Colonic mucosa (tissue), 4 donors: ENCODE measurements at places on chromosomes 6 and 20. TPM values are rescaled to one million over a fixed set of nuclear protein-coding genes. Genes with fewer than 3 reads are reported as not detected.

DNA sequence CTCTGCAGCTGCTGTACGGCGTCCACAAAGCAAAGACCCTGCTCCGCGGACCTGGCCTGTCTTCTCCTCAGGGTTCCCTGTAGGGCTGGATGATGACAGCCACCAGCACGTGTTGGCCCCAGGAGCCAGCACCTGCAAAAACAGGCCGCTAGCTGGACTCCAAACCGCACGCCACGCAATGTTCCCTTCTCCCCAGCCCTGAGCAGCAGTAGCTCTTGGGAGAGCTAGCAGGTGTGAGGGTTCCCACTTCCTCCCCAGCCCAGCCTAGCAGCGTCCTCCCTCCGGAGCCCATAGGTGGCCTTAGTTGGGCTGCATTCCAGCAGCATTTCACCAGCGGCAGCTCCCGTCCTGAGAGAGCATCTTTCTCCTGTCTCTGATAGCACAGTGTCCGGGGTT, 42.3 kb downstream of the DACT2 start:
- DNase-seq = no peak
- H3K27ac ChIP-seq = no peak overlapping the region
- no peak overlapping the region for H3K4me3 ChIP-seq
- no peaks in the 10 kb centered on the region for H3K27me3 ChIP-seq

- no peaks in the 10 kb centered on the region for H3K27me3 ChIP-seq
- no peaks in the 10 kb centered on the region for H3K4me1 ChIP-seq
- no peak overlapping the region for H3K4me3 ChIP-seq
- no peak overlapping the region for H3K27ac ChIP-seq
- no peak for DNase-seq
Observed at GRCh38 chr20:12049125-12049524, 131.4 kb downstream of the BTBD3 start.

- H3K27ac ChIP-seq = no peak overlapping the region
- H3K27me3 ChIP-seq = no peaks in the 10 kb centered on the region
- DNase-seq = no peak
- no peaks in the 10 kb centered on the region for H3K36me3 ChIP-seq
- no peak overlapping the region for H3K4me3 ChIP-seq
Observed at GRCh38 chr6:105220186-105220585, 40.4 kb upstream of the POPDC3 start.

GRCh38 chr6:17267566-17267965, 13.6 kb upstream of the RBM24 start:
- H3K27ac ChIP-seq = no peak overlapping the region
- H3K36me3 ChIP-seq = no peaks in the 10 kb centered on the region
- H3K27me3 ChIP-seq = no peaks in the 10 kb centered on the region
- no peak for DNase-seq

DNA sequence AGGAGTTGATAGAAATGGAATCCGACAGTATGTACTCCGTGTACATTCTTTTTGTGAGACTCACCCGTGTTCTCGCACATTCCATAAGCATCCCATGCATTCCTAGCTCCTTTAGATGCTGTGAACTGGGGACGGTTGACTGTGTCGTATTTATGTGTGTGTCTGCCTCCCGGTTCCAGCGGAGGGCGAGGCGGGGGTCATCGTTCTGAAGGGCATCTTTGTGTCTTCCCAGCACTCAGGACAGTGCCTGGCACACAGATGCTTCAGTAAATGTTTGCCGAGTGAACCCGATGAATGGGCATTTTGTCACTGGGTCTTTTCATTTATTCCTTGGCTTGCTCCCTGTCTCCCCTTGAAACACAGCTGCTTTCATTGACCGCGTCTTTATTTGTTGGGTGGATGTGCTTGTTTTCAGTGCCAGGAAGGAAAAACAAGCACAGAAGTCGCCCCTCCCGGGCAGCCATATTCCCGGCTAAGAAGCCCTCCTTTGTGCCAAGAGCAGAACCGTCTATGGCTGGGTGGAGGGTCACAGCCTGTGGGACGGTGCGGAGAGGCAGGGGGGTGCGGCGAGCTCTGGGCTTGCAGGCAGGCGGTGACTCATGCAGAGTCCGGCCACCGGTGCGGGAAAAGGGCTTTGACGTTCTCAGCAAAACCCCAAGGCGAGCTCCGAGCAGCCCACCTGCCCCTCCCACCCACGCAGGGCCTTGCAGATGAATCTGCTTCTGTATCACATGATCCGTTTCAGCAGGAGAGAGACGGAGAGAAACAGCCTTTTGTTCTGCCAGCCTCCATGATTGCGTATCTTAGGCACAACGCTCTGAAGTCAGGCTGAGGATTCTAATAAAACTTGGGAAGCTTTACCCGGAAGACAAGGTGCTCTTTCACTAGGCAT, 11.2 kb upstream of the PSMG4 start:
- H3K36me3 ChIP-seq = no peaks in the 10 kb centered on the region
- H3K27ac ChIP-seq = no peak overlapping the region
- H3K4me3 ChIP-seq = peak overlapping the region; percentile 19
- H3K27me3 ChIP-seq = peaks cover 5% of the 10 kb centered on the region
- DNase-seq = peak; percentile 63
- H3K4me1 ChIP-seq = no peaks in the 10 kb centered on the region

DNA sequence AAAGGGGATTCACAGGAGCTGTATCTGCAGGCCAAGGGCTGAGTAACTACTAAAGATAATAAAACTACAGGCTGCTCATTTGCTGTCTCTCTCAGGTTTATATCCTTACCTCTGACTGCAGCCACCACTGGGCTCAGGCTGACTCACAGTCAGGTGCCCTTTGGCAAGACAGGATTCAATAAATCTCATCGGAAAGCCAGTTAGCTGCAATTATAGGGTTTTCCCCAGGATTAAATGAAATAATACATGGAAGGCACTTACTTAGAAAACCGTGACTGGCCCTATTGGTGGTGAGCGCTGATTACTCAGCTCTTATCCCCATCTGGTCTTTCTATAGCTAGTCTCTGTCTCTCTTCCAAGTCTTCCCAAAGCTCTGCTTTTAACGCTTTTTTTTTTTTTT, 26.4 kb downstream of the RMND1 start:
- H3K4me1 ChIP-seq = no peaks in the 10 kb centered on the region
- H3K4me3 ChIP-seq = no peak overlapping the region
- H3K36me3 ChIP-seq = peaks cover 4% of the 10 kb centered on the region
- no peak overlapping the region for H3K27ac ChIP-seq
- DNase-seq = no peak

- DNase-seq = no peak
- no peaks in the 10 kb centered on the region for H3K4me1 ChIP-seq
- no peaks in the 10 kb centered on the region for H3K27me3 ChIP-seq
- no peak overlapping the region for H3K4me3 ChIP-seq
- peaks cover 4% of the 10 kb centered on the region for H3K36me3 ChIP-seq
- H3K27ac ChIP-seq = no peak overlapping the region
Observed at GRCh38 chr6:135481783-135482369, 15.7 kb downstream of the AHI1 start.

DNA sequence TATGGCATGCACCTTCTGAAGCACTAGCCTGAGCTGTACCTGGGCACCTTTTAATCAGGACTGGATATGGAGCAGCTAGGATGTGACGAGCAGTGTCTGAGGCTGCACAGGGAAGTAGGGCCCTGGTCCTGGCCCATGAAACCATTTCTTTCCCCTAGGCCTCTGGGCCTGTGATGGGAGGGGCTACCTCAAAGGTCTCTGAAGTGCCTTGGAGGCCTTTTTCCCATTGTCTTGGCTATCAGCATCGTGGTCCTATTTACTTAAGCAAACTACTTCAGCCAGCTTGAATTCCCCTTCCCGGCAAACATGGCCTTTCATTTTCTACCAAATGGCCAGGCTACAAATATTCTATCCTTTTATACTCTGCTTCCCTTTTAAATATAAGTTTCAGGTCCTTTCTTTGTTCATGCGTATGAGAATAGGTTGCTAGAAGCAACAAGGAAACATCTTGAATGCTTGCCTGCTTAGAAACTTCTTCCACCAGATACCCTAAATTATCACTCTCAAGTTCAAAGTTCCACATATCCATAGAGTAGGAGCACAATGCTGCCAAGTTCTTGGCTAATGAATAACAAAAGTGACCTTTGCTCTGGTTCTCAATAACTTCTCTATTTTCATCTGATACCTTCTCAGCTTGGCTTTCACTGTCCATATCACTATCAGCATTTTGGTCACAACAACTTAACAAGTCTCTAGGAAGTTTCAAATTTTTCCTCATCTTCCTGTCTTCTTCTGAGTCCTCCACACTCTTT, 673.1 kb downstream of the HTR1B start:
- H3K27ac ChIP-seq = peak overlapping the region; percentile 72
- DNase-seq = peak; percentile 32
- no peaks in the 10 kb centered on the region for H3K4me1 ChIP-seq
- H3K36me3 ChIP-seq = no peaks in the 10 kb centered on the region

GRCh38 chr6:49782293-49782692, 4.8 kb downstream of the PGK2 start:
- H3K27ac ChIP-seq = no peak overlapping the region
- no peak for DNase-seq
- no peak overlapping the region for H3K4me3 ChIP-seq
- no peaks in the 10 kb centered on the region for H3K4me1 ChIP-seq
- no peaks in the 10 kb centered on the region for H3K36me3 ChIP-seq

DNA sequence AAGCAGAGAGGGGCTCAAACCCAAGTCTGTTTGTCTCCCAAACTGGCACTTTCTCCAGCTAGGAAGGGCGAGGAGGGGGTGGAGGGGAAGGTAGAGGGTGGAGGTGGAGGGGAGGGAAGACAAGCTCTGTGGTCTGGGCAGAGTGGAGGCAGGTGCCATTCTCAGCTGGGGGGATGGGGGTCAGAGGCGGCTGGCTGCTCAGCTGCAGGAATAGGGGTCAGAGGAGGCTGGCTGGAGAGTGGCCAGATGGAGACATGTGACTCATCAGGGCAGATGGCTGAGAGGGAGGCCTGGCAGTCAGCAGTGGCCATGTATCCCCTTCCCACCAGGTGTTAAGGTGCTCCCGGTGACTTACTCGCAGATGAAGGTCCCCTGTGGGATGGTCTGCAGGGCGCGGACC, 3.5 kb upstream of the SLC44A4 start:
- DNase-seq = no peak
- no peaks in the 10 kb centered on the region for H3K27me3 ChIP-seq
- no peak overlapping the region for H3K4me3 ChIP-seq
- no peaks in the 10 kb centered on the region for H3K36me3 ChIP-seq
- peaks cover 5% of the 10 kb centered on the region for H3K4me1 ChIP-seq

GRCh38 chr6:124073820-124074587, 270.3 kb downstream of the NKAIN2 start:
- no peaks in the 10 kb centered on the region for H3K4me1 ChIP-seq
- no peak overlapping the region for H3K4me3 ChIP-seq
- no peaks in the 10 kb centered on the region for H3K36me3 ChIP-seq
- no peak for DNase-seq
- no peak overlapping the region for H3K27ac ChIP-seq

GRCh38 chr6:86961455-86962200, 24.3 kb downstream of the HTR1E start:
- no peaks in the 10 kb centered on the region for H3K4me1 ChIP-seq
- H3K36me3 ChIP-seq = no peaks in the 10 kb centered on the region

GRCh38 chr20:54649511-54649962, 174.1 kb downstream of the DOK5 start:
- H3K4me3 ChIP-seq = no peak overlapping the region
- no peaks in the 10 kb centered on the region for H3K36me3 ChIP-seq
- H3K27me3 ChIP-seq = no peaks in the 10 kb centered on the region
- DNase-seq = peak; percentile 83
- no peaks in the 10 kb centered on the region for H3K4me1 ChIP-seq

GRCh38 chr20:5349448-5349847, 32.7 kb upstream of the PROKR2 start:
- no peak for DNase-seq
- no peaks in the 10 kb centered on the region for H3K36me3 ChIP-seq
- no peaks in the 10 kb centered on the region for H3K4me1 ChIP-seq
- H3K4me3 ChIP-seq = no peak overlapping the region
- H3K27ac ChIP-seq = no peak overlapping the region
- H3K27me3 ChIP-seq = no peaks in the 10 kb centered on the region

- no peak overlapping the region for H3K27ac ChIP-seq
- H3K4me3 ChIP-seq = no peak overlapping the region
- no peaks in the 10 kb centered on the region for H3K27me3 ChIP-seq
- H3K36me3 ChIP-seq = no peaks in the 10 kb centered on the region
- H3K4me1 ChIP-seq = no peaks in the 10 kb centered on the region
- DNase-seq = no peak
Observed at GRCh38 chr20:40519918-40520317, 169.1 kb downstream of the MAFB start.

GRCh38 chr6:125550892-125551291, 198.5 kb upstream of the HEY2 start:
- H3K27ac ChIP-seq = no peak overlapping the region
- no peaks in the 10 kb centered on the region for H3K27me3 ChIP-seq
- H3K4me1 ChIP-seq = no peaks in the 10 kb centered on the region
- H3K4me3 ChIP-seq = no peak overlapping the region

DNA sequence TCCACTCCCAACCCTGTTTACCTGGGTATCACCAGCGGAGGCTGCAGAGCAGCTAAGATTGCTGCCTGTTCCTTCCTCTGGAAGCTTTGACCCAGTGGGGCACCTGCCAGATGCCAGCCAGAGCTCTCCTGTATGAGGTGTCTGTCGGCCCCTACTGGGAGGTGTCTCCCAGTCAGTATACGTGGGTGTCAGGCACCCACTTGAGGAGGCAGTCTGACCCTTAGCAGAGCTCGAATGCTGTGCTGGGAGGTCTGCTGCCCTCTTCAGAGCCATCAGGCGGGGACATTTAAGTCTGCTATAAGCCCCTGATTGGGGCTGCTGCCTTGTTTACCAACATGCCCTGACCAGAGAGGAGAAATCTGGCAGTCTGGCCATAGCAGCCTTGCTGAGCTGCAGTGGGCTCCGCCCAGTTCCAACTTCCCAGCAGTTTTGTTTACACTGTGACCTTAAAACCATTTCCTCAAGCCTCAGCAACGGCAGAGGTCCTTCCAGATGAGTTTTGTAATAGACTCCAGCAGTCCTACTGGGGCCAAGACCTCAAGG, 2.8 kb downstream of the RAET1E start:
- peak overlapping the region; percentile 63 for H3K27ac ChIP-seq
- no peaks in the 10 kb centered on the region for H3K36me3 ChIP-seq
- peak; percentile 81 for DNase-seq
- peaks cover 13% of the 10 kb centered on the region for H3K4me1 ChIP-seq
- no peak overlapping the region for H3K4me3 ChIP-seq

PAK5 gene
- not detected for total RNA-seq

HAO1 gene
- not detected for total RNA-seq

FAM184A gene
- 0.62 TPM for total RNA-seq

KPNA5 gene
- total RNA-seq = 6.1 TPM

CD40 gene
- 2.8 TPM for total RNA-seq

SLA2 gene
- total RNA-seq = 0.58 TPM
